Activated CD4-positive, alpha-beta T cell treated with anti-CD3 and anti-CD28 coated beads, Interleukin-2, amount 50 U/mL, for 24 hours (primary cell): ENCODE measurements at places on chromosomes 12 and 14.

DNA sequence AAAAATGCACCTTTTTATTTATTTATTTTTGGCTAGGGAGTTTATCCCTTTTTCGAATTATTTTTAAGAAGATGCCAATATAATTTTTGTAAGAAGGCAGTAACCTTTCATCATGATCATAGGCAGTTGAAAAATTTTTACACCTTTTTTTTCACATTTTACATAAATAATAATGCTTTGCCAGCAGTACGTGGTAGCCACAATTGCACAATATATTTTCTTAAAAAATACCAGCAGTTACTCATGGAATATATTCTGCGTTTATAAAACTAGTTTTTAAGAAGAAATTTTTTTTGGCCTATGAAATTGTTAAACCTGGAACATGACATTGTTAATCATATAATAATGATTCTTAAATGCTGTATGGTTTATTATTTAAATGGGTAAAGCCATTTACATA lies 14.9 kb upstream of the SNAPC1 start:
- DNase-seq = no peak

GRCh38 chr12:129298921-129299320 lies 445.6 kb downstream of the GLT1D1 start:
- no peak for DNase-seq

- no peak for DNase-seq
These were observed 9.1 kb downstream of the MYRFL start for GRCh38 chr12:69834147-69834546.

- no peak for DNase-seq
These were observed 22.5 kb downstream of the PKP2 start for GRCh38 chr12:32874078-32874477.

DNA sequence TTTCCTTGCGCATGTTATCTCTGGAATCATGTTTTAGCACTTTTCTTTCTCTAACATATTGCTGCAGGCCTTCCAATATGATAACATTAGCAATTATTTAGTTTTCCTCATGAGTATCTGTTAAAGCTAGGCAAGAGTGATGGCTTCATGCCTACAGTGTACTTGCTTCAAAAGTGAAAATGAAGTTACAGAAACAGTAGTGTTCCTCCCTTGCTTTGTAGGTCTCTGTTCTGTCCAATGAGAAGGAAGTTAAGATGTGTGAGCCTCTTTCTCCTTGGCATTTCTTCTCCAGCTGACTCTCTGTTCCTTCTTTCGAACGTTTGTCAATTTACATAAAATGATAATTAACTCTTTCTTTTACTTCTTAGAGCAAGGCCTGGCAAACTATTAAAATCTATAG lies 22.2 kb downstream of the LRRIQ1 start:
- DNase-seq = no peak

- no peak for DNase-seq
These were observed 34.0 kb upstream of the HECTD1 start for GRCh38 chr14:31241450-31242114.

GRCh38 chr14:24347134-24347533 lies 7.3 kb upstream of the RIPK3 start:
- DNase-seq = no peak

DNA sequence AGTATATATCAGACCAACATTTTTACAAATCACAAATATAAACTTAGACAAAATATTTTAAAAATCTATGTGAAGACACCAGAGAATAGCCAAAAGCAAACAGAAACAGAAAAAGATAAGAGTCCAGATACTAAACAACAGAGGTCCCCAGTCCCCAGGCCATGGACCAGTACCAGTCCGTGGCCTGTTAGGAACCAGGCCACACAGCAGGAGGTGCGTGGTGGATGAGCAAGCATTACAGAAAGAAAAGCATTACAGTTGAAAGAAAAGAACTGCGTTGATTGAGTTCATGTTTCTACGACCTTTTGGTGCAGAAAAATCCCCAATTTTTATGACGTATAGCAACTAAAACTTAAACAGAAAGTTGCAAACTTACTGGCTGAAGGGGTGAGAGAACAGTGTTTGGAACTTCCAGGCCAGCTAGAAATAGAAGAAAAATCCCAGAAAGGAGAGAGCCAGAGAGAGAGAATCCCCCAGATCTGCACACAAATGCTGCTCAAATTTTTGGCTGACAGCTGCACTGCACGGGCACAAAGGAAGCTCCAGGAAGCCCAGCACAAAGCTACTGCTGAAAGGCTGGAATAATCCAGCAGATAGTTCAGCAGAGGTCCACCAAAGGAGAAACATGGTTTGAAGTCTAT lies 159.6 kb upstream of the C14orf180 start:
- DNase-seq = no peak

GRCh38 chr12:58819985-58820384 lies 100.3 kb downstream of the LRIG3 start:
- no peak for DNase-seq

GRCh38 chr12:561908-562593 lies 101.2 kb downstream of the NINJ2 start:
- DNase-seq = no peak

DNA sequence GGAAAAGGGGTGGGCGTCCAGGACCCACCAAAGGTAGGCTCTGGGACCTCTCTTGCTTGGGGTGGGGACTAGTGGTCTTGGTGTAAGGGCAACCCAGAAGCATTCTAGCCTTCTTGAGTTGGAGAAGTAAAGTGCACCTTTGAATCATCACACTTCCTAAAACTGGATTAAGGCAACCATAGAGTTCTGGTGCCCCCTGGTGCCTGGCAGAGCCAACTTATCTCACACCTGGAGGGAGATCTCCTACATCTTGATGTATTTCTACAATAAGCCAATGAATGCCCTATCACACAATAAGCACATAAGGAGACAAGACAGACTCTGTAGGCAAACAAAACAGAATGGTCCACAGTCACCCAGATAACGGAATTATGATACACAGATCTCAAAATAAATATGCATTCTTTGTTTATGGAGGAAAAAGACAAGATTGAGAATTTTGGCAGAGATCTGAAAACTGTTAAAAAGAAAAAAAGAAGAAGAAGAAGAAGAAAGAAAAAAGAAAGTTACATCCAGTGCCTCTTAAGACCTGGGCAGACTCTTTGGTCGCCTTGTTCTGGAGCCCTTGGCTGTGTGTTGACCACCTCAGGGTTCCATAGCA lies 95.9 kb upstream of the PPP2R5C start:
- DNase-seq = no peak

DNA sequence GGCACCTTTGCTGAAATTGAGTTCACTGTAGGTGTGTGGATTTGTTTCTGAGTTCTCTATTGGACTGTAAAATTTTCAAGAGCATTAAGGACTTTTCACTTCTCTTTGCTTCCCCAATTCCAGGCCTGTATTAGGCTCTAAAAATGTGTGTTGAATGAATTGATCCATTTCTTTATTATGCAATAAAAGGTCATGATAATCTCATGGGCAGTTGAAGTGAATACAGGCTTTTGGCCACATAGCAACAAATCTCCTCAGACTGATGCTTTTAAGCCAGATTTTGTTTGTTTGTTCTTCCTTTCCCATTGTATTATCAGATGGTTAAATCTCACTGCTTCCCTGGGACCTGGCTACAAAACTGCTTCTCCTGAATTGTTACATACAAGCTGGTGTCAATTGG lies 258.0 kb upstream of the FAR2 start:
- DNase-seq = no peak

DNA sequence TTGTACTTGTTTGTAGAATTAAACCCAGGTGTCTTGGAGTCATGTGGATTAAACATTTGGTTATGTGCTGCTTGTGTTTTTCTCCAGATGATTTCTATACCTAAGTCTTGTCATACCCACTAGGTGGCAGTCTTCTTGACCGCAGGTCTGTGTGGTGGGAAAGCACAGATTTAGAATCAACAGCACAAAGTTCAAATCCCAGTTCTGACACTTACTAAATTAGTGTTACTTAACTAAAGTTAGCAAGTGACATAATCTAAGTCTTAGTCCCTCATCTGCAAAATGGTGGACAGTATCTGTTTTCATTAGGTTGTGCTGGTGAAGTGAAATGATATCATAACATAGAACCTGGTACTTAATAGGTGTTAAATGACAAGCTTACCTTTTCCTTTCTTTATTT lies 151.0 kb upstream of the ARHGAP5 start:
- no peak for DNase-seq

DNA sequence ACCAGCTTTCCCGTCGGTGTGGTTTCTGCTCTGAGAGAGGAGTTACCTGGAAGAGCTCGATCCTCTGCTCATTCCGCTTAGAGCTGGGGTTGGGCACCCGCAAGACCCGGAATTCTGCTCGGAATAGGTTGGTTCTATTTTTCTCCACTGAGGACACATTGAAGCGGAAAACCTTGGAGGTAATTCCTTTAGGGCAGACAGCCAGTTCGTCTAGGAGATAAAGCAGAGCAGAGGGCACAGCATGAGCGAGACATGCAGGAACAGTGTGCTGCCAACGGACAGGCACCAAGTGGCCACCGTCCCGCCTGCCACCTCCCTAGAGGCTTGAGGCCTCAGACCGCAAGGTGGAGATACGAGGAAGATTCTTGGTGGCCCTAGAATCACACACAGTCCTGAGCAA lies 10.3 kb downstream of the TGFB3 start:
- no peak for DNase-seq

GRCh38 chr14:91356181-91356763 lies 61.3 kb downstream of the CCDC88C start:
- DNase-seq = no peak

- no peak for DNase-seq
These were observed 444.2 kb downstream of the SNAPC1 start for GRCh38 chr14:62206456-62206855.

- no peak for DNase-seq
These were observed 16.1 kb downstream of the PAWR start for GRCh38 chr12:79674629-79675028.

- peak; percentile 43 for DNase-seq
These were observed 72.4 kb downstream of the TTC9 start for GRCh38 chr14:70714055-70714550.

DNA sequence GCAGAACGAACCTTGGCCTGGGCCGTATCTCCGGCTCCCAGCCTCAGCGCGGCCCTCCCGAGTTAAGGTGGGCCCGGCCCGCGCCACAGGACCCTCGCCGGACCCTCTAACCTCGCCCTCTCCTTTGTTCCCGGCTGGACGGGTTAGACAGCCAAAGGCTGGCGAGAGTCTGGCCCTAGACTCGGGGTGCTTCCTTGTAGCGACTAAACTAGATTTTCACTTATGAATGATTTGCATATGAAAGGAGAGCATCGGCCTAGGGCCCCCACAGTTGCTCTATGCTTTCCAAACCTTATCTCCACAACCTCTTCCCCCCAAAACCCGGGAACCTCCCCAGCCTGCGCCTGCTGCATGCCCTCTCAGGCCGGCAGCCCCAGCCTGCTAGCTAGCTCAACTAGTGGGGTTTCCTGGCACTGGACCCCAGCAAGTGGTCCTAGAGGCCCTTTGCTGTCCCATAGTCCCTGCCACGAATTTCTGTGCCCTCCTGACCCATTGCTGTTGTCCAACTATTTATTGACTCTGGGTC lies 2.0 kb downstream of the HOXC5 start:
- no peak for DNase-seq

GRCh38 chr14:99850709-99851108 lies 57.5 kb downstream of the EML1 start:
- no peak for DNase-seq

DNA sequence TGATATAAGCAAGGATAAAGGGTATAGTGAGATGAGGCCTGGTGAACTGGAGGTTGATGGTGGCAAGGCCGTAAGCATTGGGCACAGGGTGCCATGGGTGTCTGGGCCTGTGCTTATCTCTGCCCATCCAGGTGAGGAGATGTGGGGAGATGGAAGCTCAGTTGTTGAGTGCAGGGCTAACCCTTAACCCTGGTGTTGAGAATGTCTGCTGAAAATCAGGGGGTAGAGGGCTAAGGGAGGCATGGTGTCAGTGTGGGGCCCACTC lies 86.1 kb downstream of the SYNE2 start:
- DNase-seq = no peak

DNA sequence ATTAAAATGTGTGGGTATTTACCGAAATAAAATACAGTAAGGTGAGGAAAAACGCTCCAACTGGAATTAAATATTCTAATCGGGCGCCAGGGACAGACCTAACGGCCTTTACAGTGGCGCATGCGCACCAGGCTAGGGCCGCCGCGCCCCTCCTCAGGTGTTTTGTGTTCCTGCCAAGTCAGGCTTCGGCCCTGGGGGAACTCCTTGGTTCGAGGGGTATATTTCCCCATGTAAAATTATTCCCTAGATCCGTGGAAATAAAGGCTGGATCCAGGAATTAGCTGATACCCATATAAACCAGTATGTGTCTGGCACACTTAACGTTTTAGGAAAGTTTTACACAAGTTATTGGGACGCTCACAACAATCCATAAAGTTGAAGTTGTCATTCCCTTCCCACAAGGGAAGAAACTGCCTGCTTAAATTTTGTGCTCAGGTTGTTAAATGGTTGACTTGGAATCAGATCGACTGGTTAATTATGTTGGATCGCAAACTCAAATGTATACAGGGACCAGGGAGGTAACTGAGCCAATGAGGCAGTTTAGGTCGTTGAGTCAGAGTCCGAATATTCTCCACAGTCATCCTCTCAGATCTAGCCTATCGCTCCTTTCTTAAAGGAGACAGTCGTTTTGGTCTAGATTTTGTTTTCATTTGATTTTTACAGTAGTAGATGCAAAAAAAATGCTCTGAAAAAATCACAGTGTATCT lies 621 bp upstream of the ANAPC7 start:
- peak; percentile 77 for DNase-seq

- no peak for DNase-seq
These were observed 1.9 kb downstream of the GPHN start for GRCh38 chr14:66509874-66510273.

DNA sequence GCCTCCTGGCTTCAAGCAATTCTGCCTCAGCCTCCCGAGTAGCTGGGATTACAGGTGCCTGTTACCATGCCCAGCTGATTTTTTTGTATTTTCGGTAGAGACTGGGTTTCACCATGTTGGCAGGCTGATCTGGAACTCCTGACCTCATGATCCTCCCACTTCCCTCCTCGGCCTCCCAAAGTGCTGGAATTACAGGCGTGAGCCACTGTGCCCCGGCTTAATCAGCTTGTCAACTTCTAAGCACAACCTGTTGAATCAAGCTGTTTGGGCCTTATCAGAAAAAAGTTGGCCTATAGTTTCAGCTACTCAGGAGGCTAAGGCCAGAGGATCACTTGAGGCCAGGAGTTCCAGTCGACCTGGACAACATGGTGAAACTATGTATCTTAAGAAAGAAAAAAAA lies 7.9 kb downstream of the MARK3 start:
- DNase-seq = no peak

DNA sequence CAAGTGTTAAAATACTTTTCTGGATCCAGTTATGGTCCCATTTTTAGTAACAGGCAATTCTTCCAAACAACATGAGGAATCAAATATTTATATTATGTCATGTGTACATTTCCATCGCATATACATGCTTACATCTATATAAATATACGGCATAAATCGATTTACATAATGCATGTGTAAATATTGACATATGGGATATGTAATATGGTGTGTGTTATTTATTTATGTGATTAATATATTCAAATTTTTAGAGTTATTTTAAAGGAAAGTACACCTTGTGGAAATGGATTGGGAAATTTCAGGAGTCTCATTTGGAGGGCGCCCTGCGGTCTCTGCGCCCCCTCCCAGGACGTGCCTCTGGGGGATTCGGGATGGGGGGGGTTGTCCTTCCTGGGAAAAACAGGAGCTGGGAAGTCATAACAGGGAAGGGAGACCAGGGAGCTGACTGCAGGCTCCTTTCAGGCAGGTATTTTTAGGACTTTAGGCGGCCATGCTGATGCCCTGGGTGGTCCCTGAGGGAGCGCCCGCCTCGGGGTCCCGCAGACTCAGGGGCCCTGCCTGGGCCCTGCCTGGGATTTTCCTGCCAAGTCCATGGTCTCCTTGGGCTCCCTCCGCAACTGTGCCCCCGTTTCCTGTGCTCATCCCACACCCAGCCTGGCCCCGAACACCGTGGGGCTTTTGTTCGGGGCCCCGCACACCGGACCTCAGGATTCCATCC lies 82.7 kb upstream of the SFSWAP start:
- DNase-seq = no peak
